Activated CD4-positive, alpha-beta memory T cell treated with anti-CD3 and anti-CD28 coated beads for 36 hours (primary cell): ENCODE measurements at places on chromosomes 1 and 21.

DNA sequence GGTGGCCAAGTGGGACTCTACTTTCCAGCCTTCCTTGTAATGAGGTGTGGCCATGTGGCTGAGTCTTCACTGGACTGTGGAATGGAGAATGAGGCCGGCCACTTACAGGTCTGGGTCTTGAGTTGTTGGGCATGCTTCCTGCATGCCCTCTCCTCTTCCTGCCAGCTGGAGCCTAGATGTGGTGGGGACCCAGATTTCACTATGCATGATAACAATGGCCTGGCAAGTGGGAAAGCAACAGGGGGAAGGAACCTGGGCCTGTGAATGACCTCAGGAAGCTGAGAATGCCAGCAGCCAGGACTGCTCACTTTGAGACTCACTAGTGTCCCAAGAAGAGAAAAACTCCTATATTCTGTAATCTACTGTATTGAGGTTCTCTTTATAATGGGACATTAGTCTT is 8.5 kb upstream of the SLC26A9 start:
- DNase-seq, result no peak

DNA sequence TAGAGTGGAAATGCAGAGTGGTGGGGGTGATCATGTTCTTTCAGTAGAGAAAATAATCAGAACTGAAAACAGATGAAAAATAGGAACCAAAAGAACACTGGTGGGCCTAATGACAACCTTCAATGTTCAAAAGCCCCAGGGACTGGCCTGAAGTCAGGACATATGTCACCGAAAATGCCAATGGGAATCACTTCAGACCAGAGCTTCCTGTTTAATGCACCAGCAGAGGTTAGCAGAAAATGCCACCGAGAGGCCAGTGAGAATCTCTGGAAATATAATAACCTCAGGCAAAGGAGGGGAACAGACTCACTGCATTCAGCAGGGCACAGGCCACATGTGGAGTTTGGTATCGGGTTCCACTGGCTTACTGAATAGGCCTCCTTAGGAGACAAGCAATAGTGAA is 15.9 kb upstream of the CD58 start:
- DNase-seq, result no peak

DNA sequence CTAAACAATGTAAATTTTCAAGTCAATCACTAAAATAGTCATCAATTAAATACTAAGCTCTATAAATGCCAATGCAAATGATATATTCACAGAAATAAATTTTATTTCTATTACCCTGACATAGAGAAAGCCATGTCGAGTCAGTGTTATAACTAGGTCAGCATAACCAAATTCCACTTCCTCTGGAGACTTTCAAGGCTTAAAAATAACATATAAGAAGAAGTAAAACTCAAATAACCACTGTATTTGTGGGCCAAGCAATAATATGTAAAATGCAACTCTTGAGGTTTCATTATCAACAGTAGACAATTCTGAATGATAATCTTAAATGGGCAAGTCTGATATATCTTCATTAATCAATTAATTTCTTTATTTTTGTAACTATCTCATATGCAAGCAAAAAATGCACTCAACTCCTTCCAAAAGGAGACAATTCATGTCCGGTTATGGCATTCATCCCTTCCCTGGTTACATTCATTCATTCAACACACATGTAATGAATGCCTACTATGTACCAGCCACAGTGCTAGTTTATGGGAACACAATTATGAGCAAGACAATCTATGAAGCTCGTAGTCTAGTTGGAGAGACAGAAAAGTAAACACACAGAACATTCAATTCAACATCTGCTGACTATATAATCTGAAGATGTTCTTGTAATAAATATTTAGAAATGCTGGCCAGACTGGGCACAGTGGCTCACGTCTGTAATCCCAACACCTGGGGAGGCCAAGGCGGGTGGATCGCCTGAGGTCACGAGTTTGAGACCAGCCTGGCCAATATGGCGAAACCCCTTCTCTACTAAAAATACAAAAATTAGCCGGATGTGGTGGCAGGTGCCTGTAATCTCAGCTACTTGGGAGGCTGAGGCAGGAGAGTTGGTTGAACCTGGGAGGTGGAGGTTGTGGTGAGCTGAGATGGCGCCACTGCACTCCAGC is 37.1 kb upstream of the CAP1 start:
- DNase-seq, result no peak

DNA sequence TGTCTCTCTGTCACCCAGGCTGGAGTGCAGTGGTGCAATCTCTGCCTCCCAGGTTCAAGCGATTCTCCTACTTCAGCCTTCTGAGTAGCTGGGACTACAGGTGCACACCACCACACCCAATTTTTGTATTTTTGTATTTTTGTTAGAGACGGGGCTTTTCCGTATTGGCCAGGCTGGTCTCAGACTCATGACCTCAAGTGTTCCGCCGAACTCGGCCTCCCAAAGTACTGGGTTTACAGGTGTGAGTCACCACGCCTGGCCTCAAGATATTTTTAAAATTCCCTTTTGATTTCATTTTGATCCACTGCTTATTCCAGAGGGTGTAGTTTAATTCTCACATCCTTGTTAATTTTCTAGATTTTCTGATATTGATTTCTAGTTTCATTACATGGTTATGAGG is 3.8 kb downstream of the IFI44L start:
- DNase-seq, result no peak

GRCh38 chr1:184199036-184199435 is 147.5 kb downstream of the TSEN15 start:
- no peak for DNase-seq

DNA sequence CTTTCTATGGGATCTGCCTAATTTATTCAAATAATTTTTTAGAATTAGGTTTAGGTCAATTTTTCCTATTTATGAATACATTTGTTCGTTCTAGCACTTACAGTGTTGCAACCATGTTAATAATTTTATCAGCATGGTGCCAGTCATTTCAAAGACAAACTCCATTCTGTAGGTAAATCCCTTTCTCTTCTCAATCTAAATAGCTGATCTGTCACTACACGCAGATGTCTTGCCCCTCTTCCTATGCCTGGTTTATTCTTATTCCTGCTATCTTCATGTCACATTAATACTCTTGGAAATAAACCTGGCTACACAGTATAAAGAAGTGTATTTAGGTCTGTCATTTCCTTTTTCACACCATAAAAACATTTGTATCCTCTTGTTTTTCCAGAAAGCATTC is 1172.4 kb downstream of the BRINP3 start:
- DNase-seq, result no peak

DNA sequence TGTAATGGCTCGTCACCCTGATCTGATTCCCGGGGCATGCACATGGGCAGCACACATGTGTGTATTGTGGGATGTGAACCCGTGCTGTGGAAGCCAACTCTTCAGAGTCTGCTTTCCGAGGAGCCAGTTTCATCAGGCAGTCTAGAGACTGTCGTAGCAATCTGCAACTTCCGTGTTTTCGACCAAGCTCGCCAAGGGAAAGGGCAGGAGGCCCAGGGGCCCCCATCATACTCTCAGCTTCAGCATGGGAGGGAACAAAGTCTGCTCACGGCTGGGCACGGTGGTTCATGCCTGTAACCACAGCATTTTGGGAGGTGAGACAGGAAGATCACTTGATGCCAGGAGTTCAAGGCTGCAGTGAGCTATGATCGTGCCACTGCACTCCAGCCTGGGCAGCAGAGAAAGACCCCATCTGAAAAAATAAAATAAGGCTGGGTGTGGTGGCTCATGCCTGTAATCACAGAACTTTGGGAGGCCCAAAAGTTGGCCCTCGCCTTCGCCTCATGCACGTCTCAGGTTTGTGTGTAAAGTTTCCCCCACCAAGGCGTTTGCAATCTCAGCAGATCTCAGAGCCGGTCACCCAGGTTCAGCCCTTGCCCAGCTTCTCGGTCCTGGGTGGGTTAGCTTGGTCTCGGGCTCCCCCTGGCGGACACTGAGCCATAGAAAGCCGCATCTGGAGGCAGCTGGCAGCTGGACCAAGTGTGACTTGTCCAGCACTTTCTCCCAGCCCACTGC is 48.5 kb upstream of the SLC25A33 start:
- peak; percentile 90 for DNase-seq

DNA sequence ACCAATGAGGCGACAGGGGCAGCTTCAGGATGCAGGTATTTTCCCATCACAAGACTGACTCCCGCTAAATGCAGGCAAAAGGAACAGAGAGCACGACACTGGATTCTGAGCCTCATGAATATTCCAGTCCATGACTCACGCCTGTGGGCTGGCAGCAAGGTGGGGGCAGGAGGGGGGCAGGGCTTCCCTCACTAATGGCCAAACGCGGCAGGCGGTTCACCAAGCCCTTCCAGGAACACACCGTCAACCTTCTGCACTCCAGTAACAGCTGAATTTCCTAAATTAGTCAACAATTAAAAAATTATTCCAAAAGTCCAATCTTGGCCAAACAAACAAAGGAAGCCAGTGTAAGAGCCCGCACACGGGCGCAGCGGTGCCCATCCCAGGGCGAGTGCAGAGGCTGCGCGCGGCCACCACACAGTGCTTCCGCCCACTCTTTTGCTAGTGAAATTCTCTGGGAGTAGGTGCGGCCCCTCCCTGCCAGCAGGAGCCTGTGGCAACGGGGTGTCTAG is 12.5 kb upstream of the GPR153 start:
- no peak for DNase-seq

- DNase-seq, result no peak
Observed at GRCh38 chr1:61097317-61097716, 15.0 kb downstream of the NFIA start.

DNA sequence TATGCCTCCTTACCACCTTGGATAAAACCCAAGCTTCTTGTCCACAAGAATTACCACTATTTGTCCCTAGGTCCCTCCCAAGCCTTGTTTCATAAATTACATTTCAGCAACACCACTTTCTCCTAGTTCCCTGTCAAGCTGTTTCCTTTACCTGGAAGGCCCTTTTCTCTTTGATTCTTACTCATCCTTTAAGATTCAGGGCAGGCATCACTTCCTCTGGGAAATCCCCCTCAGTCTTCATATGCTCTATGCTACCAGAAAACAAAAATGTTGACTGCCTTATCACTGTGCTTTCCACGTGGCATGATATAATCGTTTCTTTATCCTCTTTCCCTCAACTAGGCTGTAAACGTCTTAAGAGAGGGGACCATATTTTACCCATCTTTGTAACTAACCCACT is 102.7 kb downstream of the LYST start:
- peak; percentile 36 for DNase-seq

- no peak for DNase-seq
Observed at GRCh38 chr1:10867914-10868598, 71.6 kb upstream of the CASZ1 start.

- DNase-seq, result peak; percentile 64
Observed at GRCh38 chr1:207097871-207098324, 6.1 kb upstream of the C4BPA start.

DNA sequence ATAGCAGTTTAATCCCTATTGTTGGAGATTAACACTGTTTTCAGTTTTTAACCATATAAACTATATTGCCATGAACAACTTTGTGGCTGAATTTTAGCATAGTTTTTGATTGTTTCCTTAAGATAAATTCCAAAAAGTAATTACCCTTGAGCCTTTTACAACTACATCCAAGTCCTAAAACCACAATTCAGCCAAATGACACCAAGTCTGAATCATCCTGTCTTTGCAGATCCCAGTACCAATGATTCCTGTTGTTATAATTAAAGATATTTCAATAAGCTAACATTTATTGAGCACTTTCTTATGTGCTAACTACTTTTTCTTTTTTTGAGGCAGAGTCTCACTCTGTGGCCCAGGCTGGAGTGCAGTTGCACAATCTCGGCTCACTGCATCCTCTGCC is 35.6 kb downstream of the IL23R start:
- no peak for DNase-seq

DNA sequence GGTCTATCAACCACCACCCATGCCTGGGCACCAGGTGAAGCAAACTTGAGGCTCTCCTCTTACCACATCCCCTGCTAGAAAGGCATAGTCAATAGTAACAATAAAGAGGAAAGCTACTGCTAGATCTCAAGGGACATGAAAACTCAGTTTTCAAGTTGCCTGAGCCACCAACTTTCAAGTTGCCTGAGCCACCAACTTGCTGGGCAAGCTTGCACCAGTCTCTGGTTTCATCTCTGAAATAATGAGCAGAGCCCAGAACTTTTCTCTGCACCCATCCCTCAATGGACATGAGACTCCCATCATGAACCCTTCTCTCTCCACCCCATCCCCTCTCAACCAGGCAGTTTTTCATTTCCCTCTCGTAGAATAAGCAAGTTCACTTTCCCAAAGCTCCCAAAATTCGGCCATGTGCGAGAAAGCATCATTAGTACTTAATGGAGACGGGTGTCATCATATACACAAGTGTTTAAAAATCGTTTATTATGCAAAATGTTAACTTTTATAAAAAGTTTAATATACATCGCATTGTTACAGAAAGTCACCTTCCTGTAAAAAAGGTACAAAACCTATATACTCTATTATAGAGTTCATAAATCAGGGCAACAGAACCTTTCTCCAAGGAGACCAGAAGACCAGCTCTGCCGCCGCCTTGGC is 1.7 kb downstream of the ID3 start:
- DNase-seq, result no peak

- no peak for DNase-seq
Observed at GRCh38 chr1:9164532-9164900, 35.6 kb upstream of the GPR157 start.
